ENCODE measurements at places on chromosomes 12 and 14. TPM values are rescaled to one million over a fixed set of nuclear protein-coding genes. Genes with fewer than 3 reads are reported as not detected.

NELL2 gene
- total RNA-seq, result 6.1 TPM

BCL2L14 gene
- total RNA-seq, result 1.1 TPM

CAPZA3 gene
- 0.36 TPM for total RNA-seq

ITPR2 gene
- total RNA-seq, result 72.4 TPM

CLEC1B gene
- not detected for total RNA-seq

DBX2 gene
- not detected for total RNA-seq

GUCY2C gene
- total RNA-seq, result 1.2 TPM

TRAFD1 gene
- total RNA-seq, result 35.4 TPM

TPPP2 gene
- not detected for total RNA-seq

ALDH1L2 gene
- 1.5 TPM for total RNA-seq

GRCh38 chr14:103453791-103454190, 68.6 kb downstream of the MARK3 start:
- DNase-seq, result no peak

GRCh38 chr12:6843118-6843902, 2.6 kb downstream of the GNB3 start:
- no peak for DNase-seq

DNA sequence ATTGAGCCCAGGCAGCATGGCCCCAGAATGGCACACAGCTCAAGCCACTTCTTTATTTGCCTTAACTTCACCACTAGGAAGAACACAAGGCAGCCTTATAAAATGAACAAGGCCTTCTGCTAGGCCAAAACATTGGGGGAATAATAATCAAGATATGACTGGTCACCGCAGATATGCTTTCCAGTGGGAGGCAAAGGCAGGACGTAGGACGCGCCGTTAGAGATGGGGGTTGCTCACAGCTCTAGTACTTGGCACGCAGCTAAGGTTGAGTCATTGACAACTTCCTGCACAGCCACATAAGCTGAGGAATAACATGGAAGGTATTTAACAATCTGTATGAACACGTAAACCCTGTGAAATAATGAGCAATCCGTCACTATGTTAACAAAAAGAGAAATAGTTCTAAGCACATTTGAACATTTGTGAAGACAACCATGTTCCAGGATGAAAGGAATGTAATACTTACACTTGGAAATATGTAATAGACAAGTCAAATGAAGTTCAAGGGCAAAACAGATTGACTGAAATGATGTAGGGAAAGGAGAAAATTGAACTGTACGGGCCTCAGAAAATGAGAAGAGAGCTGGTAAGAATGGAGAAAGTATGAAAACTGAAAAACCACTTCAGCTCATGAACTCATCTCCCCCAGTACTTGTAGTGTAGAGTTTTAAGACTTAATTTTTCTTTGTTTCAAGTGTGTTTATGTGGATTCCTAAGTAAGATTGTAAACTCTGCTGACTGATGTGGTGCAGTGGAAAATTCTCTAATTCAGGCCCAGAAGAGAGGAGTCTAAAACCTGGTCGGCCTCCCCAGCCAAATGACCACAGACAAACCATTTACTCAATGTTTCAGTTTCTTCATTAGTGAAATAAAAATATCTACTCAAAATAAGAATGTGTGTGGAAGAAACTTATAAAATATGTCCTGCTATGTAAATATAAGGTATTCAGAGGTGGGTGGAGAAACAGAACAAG, 59.3 kb upstream of the CCDC91 start:
- DNase-seq, result no peak

DNA sequence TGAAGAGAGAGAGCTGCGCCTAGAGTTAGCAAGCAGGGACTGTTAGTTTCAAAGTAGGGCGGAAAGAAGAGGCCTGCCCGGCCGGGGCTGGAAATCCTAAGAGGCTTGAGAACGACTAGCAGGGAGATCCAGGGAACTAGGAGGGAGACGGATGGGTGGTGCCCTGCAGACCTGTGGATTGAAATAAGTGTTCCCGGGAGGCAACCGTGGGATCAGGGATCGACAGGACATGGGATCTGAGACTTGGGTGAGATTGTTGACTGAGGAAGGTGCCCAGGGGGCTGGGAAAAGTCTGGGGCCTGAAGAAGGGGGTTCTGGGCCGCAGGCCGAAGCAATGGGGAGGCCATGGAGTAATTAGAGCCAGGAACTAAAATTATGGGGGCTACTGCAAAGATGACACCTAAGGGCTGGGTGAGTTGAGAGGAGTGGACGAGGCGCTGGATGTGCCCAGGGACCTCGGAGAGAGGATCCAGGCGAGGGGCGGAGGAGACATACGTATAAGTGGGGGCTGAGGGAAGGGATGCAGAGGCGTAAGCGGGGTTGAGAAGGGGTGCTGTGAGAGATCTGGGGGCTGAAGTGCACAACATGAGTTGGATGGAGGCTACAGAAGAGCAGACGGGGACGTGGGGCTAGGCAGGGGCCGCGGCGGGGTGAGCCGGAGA, 635 bp downstream of the LTA4H start:
- no peak for DNase-seq

DNA sequence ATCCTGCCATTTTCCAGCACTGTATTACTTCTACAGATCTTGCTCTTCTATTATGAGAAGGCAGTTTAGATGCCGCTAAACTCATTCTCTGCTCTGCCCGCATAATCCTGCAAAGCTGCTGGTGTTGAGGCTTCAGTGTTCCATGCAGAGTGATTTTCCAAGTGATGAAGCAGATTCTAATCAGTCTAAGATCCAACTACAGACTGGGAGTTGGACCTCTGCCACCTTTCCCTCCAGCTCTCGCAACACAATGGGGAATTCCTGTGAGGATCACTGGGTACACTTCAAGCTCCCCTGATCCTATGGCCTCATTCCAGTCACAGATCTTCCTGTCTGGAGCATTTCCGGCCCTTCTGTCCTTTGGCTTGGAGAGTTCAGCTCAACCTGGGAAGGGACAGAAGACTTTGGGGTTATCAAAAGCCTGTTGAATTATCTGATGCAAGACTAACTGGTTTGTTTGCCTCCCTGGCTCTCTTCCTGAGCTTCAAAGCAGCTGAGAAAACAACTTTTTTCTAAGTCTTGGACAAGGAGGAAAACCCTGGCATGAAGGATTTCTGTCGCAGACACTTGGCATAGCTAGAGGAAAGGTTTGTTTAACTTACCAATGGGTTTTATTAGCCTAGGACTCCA, 333.9 kb downstream of the ZFP36L1 start:
- no peak for DNase-seq

DNA sequence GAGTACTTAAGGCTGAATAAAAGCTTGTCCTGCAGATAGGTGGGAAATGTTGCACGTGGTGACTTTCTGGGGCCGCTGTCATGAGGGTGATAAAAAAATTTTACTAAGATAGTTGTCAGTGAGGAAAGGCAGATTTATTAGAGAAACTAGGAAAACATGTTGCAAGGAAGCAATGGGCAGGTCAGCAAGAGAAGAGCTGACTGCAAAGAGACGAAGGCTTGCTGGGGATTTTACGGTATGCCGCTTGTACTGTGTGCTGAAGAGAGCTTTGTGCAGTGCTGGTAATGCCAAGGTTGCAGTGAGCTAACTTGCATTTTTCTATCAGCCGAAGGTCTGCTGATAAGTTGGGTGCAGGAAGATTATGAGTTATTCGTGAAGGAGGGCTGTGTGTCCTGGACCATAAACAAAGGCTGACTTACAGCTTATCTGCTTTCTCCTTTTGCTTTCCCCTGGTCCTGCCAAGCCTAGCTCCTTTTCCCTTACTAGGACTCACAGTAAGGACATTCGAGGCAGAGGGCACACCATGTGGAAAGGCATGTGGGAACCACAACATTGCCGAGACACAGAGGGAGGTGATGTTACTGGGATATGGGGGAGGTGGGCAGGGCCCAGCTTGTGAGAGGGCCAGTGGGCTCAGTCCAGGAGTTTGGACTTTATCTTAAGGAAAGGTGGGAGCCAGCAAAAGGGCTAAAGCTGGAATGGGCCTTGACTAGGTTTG, 7.4 kb upstream of the CCDC88C start:
- no peak for DNase-seq

GRCh38 chr12:78038986-78039385, 208.3 kb downstream of the NAV3 start:
- no peak for DNase-seq

GRCh38 chr12:129779033-129779432, 124.8 kb downstream of the TMEM132D start:
- no peak for DNase-seq

- no peak for DNase-seq
Observed at GRCh38 chr14:22593601-22594000, 4.5 kb upstream of the ABHD4 start.

DNA sequence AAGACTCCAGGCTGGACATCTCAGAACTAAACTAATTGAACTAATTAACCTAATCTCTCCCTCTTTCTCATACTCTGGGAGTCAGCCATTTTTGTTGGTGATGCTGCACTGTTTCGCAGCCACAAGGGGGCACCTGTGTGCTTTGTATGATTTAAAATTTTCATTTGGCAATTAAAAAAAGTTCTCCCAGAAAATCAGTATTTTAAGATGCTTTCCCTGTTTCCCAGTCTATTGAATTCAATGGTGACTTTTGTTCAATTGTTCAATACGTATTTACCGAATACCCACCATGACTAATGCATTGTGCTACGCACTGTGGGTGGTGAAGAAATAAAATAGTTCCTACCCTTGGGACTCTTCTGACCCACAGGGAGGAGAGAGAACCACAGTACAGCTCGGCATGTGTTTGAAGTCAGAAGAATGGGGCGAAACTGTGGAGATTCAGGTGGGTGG, 63.7 kb downstream of the ZNF664 start:
- no peak for DNase-seq

- no peak for DNase-seq
Observed at GRCh38 chr14:29926701-29927375, 809 bp downstream of the PRKD1 start.

DNA sequence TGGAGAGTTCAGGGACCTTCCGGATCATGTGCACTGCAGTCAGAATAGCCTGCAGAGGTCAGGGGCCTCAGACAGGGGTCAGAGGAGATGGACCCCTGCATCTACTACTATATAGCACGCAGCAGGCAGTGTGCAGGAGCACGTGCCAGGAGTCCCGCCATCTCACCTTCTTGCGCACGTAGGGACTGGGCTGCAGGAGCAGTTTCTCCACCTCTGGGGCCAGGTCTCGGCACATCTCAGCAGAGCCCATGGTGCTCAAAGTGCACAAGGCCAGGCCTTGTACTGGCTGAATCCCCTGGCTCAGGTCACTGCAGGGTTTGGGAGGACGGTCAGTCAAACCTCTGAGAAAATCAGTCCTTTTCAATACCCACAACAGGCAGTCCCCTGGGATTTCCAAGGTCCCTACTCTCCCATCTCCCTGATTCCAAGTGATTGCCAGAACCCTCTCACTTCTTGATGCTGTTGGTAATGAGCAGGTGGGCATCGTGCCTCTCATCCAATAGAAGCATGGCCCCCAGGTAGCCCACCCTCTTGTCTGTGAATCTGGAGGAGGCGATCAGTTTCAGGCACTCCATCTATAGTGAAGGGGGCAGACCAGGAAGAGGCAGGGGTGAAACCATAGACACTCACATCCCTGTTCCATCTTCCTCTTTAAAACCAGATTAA, 1.3 kb downstream of the AP1G2 start:
- DNase-seq, result no peak

DNA sequence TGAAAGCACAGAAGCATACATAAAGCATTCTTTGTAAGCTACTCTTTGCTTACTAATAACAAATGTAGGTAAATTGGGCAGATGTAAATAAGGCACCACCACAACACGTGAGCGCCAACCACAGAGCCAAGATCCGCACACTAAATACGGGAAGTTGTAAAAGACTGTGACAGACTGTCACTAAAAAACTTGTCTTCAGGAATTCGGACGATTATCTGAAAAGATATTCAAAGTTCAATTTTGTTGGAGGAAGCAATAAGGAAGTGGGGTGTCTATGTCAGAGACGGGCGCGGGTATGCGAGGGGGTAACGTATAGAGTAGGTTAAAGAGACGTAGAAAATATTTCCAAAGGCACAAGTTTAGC, 1.5 kb upstream of the HSP90B1 start:
- no peak for DNase-seq

DNA sequence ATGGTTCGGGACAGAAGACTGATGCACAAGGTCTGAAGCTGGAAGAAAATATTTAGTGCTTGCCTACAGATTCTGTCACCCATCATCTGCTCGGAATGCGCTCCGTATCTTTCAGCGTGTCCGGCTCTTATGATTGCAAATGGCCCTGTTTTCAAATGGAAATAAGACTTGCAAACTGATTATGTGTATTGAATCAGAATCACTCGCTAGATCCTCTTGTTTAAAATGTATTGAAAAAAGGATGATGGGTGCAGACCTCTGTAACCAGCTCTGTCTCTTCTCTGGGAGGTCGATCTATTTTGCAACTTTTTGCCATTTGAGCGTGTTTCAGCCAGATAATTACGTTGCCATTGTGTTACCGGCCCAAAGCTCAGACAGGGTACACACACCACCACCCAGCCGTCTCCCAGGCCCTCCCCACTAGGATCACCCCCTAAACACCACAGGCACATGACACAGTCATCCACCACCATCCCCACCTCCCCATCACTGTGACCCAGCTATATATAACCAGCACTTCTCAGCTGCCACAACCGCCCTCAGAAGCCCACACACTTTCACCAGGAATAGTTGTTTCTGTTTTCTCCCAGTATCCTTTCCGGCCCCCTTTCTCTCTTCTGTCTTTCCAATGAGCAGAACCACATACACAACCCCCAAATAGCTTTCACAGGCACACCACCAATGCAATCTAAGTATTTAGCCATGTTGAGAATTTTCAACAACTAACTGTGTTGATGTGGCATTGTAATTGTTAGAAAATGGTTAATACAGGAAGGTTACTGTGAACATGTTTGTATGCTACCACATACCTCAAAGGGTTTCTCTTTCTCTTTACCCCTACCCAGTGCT, 10.7 kb downstream of the NKX2-1 start:
- no peak for DNase-seq

DNA sequence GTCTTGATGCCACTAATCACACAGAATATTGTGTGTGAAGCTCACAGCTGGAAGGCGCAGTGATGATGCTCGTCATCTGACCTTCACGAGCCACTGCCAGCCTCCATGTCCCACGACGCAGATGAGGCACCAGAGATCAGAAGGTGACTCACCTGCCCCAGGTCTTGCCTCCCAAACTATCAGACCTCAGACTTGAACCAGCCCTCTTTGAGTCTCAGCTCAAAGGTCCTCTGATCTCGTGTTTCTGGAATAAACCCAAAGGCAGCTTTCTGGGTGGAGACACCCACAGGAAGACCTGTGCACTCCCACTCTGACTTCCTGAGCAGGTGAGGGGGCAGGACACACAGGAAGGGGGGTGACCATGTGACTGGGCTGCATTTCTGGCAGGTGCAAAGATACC, 19.6 kb upstream of the CHGA start:
- no peak for DNase-seq

DNA sequence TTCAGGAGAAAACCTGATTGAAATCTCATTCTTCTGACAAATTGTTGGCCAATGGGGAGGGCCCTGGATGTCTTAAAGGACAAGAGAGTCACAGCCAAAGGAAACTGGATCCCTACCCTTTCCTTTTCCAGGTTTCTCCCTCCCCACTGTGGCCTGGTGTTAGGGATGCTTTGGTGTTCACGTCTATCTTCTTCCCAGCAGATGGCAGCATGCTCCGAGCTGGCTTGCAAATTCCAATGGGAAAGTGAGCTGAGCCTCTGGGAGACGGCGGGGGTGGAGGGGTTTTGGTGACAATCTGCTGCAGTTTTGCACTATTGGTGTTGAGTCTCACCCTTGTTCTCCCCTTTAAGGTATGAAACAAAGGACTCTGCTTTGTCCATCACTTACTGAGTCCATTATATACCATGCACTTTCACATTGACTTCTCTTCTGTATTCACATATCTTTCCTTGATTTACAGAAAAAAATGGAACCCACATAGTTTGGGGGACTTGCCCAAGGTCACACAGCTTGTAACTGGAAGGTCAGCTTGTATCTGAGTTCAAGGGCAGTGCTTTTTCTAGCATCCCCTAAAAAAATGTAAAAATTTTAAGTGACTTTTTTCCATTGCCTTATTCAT, 39.3 kb downstream of the CCDC177 start:
- DNase-seq, result peak; percentile 34

All from progenitor cell of endocrine pancreas (in vitro differentiated cells).